B cell (primary cell): ENCODE measurements at places on chromosomes 12 and 14.
A peak's percentile ranks its signal among the peaks of the same experiment; 100 is the strongest.

GRCh38 chr14:61351477-61351876 lies 30.1 kb downstream of the PRKCH start:
- DNase-seq: no peak

- no peak for DNase-seq
Measured at GRCh38 chr12:87943023-87943422, 86.2 kb downstream of the C12orf50 start.

- no peak for DNase-seq
Measured at GRCh38 chr12:89709995-89710872, 1.6 kb upstream of the ATP2B1 start.

- DNase-seq: no peak
Measured at GRCh38 chr12:8577879-8578278, 34.8 kb downstream of the AICDA start.

GRCh38 chr12:57904848-57905811 lies 36.2 kb upstream of the ATP23 start:
- DNase-seq: peak; percentile 90
